Stimulated activated CD4-positive, alpha-beta T cell treated with anti-CD3 and anti-CD28 coated beads, Interleukin-12 subunit alpha, Interleukin-12 subunit beta, amount 100 ng/mL, for 48 hours (primary cell): ENCODE measurements at places on chromosomes 3 and 15.

GRCh38 chr3:62600033-62600432 lies 226.7 kb upstream of the FEZF2 start:
- DNase-seq: no peak

DNA sequence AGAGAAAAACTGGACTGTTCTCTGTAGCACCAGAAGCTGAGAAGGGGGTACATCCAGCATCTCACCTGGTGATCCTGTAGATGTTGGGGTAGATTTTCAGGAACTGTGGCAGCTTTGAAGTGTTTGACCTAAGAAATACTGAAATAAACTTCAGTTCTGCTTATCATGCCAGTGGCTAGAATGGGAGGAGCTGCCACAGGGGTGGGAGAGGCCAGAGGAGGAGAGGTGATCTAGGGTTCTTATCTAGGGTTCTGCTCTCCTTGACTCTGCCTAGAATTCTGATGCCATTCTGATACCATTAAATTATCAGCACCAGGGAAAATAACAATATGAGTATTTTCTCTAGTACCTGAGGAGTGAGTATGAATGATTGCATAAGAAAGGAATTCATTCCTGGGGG lies 10.2 kb upstream of the CPOX start:
- no peak for DNase-seq

GRCh38 chr3:108328821-108329486 lies 32.6 kb downstream of the HHLA2 start:
- DNase-seq: no peak

- no peak for DNase-seq
Measured at GRCh38 chr3:184339001-184339400, 1.6 kb downstream of the FAM131A start.

- no peak for DNase-seq
Measured at GRCh38 chr3:169596126-169596525, 67.4 kb downstream of the MECOM start.

GRCh38 chr15:51878446-51879386 lies 49.3 kb downstream of the TMOD3 start:
- no peak for DNase-seq

DNA sequence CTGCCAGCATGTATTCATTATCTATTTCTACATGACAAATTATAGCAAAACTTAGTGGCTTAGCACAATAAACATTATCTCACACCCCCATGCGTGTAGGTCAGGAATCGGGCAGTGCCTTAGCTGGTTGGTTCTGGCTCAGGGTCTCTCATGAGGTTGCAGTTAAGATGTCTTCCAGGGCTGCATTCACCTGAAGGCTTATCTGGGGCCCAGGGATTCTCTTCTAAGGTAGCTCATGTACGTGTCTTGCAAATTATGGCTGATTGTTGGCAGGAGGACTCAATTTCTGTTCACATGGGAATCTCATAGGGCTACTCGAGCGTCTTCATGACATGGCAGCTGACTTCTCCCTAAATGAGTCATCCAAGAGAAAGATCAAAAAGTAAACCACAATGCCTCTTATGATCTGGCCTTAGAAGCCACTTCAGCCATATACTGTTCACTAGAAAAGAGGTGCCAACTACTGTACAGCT lies 42.9 kb upstream of the TSC22D2 start:
- DNase-seq: no peak

DNA sequence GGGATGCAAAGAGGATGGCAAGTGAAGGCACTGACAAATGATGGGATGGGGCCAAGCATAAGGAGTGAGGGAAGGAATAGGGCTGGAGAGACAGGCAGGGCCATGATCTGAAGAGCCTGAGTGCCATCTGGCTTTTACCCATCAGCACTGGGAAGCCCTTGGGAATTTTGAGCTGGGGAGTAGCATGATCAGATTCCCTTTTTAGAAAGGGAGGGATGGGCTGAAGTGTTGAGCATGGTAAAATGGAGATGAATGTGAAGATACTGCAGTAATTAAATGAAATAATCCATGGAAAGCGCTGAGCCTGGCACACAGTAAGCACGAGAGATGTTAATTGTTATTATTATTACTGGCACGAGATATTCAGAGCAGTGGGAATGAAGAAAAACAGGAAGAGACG lies 9.9 kb downstream of the RBP1 start:
- DNase-seq: no peak

- no peak for DNase-seq
Measured at GRCh38 chr3:102741105-102741504, 306.3 kb downstream of the ZPLD1 start.

- DNase-seq: no peak
Measured at GRCh38 chr15:37102305-37103162, 2.2 kb upstream of the MEIS2 start.

GRCh38 chr3:129410971-129411370 lies 17.5 kb downstream of the EFCAB12 start:
- DNase-seq: no peak

DNA sequence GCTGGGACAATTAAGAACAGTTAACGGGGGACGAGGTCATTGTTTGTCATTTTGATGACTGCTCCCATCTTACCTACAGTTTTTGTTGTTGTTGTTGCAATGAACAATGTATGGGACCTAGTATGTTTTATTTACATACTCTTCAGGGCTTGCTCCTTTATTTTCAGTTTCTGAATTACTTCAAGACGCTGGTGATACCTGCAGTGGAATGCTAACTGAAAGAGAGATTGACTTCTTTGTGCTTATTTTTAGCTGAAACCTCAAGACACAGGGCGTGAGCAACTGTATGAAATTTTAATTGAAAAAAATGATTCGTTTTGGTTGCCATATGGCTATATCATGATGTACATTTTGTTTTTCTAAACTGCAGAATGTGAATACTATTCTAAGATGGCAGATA lies 297.9 kb downstream of the EDEM1 start:
- no peak for DNase-seq

DNA sequence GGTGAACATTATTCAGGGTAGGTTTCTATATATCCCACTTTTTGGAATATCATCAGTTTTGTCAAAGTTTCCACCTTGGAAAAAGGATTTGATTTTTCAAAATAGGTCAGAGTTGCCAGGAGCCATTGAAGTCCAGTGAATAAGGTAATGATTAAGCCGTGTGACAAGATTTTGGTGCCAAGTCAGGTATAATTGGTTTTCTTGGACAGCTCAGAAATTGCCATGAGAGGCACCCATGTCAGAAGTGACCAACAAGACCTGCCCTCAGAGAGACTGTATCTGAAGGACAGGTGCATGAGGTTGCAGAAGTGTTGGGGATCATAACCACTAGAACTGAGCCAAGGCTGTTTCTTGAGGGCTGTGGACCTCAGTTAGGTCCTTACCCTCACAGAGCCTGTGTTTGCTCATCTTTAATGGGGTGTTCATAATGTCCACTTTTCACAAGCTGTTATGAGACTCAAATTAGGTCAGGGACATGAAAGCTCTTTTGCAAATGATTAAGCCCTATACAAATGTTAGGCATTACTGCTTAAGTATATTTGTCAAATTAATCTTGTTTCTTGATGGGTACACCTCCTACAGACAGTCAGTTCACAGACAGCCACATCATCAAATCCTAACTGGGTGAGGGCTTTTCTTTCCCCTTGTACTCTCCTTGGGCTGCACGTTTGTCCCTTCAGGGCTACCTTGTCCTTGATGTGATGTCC lies 32.3 kb downstream of the CASR start:
- DNase-seq: no peak

DNA sequence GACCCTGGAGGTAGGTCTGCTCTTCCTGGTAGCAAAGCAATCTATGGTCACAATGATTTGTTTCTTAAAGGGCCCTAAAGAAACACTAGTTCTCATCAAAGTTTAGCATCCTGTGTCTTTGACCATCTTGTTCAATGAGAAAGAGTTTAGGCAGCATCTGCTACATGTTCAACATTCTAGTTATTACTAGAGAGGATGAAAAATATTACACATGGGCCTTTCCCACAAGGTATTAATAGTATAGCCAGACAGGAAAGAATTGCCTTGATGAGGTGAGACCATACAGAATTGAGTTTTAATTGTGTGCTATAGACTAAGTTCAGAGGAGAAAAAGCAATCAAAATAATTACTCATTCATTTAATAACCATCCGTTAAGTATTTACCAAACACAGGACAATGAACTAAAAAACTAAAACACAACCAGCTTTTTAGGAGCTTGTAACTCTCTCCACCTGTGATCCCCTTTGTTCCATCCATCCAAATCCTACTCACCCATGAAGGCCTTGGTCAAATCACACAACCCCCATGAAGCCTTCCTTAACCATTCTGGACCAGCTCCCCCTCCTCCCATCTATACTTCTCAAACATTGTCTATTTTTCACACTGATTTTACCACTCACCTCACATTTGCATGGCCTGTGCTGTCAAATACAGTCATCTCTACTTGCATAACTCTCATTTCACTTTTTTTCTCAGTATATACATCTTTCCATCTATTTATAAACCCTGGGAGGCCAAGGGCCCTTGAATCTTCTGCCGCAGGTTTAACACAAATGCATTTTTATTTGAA lies 122.9 kb downstream of the RORA start:
- DNase-seq: no peak

DNA sequence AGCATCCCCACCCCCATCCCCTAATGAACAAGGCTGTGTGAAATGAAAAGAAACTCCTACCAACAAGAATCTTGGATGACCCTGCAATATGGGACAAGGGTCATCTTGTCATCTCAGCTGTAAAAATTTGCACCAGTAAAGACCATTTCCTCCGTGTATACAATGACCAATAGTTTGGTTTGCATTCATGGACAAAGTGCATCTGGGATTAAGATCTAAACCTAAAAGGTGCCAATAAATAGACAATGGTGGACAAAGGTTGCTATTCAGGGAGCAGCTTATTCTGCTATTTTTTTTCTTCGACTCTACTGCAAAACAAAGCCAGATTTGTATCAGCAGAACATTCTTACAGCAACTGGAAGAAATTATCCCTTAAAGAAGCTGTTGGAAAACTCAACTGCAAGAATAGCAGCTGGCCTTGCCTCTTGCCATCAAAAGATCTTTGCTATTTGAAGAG lies 8.0 kb downstream of the MGLL start:
- no peak for DNase-seq

DNA sequence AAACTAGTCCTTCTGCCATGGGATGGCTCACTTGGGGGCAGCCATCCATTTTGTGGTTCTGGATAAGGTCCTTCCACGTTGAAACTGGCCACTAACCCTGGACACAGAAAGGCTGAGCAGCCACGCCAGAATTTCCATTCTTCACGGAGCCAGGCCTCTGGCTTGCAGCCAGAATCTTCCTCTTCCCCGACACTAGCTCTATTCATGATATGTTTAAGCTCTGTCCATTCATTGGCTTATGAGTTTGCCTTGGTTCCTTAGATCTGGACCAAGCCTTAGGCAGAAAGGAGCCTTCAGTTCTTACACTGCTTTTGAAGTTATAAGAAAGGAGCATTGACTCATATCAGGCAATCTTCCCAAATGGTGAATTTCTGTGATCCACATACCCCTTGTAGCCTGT lies 288.4 kb upstream of the GOLGA6L4 start:
- no peak for DNase-seq

- no peak for DNase-seq
Measured at GRCh38 chr3:121896823-121897222, 2.6 kb downstream of the SLC15A2 start.

DNA sequence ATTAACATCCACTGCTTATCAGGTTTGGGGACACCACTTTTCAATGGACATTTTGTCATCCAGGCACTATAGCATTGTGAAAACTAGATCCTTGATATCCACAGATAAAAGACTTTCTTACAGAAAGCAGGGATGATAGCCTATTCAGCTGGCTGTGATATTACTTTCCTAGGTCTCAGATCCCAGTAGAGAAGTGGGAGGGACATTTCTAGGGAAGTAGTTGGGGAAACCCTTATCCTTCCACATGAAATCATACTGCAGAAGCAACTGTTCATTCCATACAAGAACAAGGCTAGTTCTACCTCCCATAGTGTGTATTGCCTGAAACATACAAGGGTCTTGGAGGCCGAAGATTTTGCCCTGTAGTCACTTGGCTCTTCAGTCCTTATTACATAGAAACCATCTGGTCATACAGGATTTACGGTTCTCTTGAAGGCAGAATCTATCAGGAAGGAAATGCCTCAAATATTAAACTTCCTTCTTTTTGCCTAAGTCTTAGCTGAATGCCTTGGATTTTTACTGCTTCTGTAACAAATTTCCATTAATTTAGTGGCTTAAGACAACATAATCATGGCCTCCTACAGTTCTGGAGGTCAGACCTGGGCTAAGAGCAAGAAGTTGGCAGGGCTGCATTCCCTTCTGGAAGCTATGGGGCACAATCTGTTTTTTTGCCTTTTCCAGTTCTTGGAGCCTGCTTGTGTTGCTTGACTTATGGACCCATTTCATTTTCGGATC lies 119.4 kb downstream of the ECT2 start:
- DNase-seq: no peak

DNA sequence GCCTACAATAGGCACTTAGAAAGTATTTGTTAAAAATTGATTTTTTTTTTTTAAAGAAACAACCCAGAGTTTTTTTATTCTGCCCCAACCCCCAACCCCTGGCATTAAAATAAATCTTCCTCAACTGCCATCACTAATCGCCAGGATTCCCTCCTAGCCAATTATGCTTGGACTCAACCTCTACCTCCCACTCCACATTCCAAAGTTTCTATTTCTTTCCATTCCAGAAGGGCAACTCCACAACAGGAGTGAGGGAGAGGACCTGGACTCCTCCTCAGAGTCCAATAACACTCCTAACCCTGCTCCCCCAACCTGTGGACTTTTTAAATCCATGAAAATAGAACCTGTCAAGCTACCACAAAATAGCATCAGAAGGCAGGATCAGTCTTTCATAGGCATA lies 99.4 kb downstream of the ADAMTS9 start:
- DNase-seq: no peak

- DNase-seq: no peak
Measured at GRCh38 chr3:191292243-191293015, 36.8 kb upstream of the CCDC50 start.

- DNase-seq: no peak
Measured at GRCh38 chr3:74571118-74571517, 43.3 kb downstream of the CNTN3 start.

DNA sequence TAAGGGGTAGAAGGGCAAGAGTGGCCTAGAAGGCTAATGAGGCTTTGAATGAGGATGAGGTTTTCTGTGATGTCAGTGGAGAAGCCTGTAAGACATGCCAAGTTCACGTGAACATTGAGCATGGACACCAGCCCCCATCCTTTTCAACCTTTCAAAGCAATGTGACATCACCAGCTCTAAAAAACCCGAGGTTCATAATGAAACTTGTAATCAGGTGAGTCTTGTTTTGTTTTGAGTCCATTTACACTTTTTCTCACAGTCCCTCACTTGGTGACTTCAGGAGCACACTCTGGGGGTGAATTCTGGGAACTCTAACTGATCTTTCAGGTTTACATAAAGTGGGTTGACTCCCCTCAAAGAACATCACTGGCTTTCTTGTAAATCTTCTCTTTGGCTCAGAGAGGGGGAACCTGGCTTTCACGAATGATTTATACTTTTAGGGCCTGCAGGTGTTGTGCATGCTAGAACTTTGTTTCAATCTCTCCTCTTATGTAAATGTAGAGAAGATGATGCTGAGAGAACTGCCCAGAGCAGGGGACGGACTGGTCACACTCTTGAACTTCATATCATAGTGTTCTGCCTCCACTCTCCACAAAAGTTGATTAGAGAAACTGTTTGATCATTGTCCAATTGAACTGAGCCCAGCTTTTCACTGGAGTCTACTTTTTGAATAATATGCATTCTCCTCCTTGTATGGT lies 224.7 kb upstream of the SATB1 start:
- DNase-seq: peak; percentile 30
